ENCODE measurements at places on chromosomes 1 and 21. TPM values are rescaled to one million over a fixed set of nuclear protein-coding genes. Genes with fewer than 3 reads are reported as not detected.

DNA sequence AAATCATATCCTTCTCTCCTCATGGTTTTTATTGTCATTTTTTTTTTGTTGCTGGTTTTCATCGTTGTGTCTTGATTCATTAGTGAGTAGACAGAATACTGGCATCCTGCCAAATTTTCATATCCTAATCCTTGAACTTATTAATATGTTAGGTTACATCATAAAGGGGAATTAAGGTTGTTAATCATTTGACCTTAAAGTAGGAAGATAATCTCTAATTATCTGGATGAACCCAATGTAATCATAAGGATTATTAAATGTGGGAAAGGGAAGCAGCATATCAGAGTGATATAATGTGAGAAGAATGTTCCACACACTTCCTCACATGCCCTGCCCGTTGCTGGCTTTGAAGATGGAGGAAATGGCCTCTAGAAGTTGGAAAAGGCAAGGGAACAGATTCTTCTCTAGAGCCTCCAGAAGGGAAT is 299.7 kb downstream of the HMCN1 start:
- no peak for DNase-seq
- no peaks in the 10 kb centered on the region for H3K27me3 ChIP-seq
- H3K27ac ChIP-seq: no peak overlapping the region
- H3K4me3 ChIP-seq: no peak overlapping the region
- H3K36me3 ChIP-seq: no peaks in the 10 kb centered on the region

DNA sequence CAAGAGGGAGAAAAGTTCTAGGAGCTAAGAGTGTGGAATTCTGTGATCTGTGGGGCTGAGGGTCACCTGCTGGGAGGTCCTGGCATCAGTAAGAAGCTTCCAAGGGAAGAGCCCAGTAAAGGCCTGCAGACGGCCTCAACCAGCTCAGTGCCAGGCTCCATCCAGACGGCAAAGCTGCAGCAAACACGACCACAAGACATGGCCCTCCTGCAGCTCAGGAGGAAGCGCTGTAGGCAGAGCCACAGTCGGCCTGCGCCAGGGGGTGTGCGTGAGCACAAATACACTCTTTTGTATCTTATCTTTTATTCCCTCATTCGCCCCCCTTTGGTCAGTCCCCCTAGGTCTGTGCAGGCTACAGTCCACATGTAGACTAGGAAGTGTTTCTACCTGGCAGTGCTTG is 13.4 kb downstream of the C1orf174 start:
- no peak overlapping the region for H3K4me3 ChIP-seq
- no peaks in the 10 kb centered on the region for H3K4me1 ChIP-seq
- H3K36me3 ChIP-seq: peaks cover 74% of the 10 kb centered on the region
- DNase-seq: no peak
- no peak overlapping the region for H3K27ac ChIP-seq

- no peak overlapping the region for H3K27ac ChIP-seq
- H3K4me1 ChIP-seq: peaks cover 22% of the 10 kb centered on the region
- H3K27me3 ChIP-seq: no peaks in the 10 kb centered on the region
- H3K4me3 ChIP-seq: no peak overlapping the region
- peak; percentile 77 for DNase-seq
These were observed 6.7 kb downstream of the UROD start for GRCh38 chr1:45018599-45019230.

GRCh38 chr21:17045214-17045853 is 467.5 kb upstream of the CXADR start:
- peak; percentile 0 for DNase-seq
- no peak overlapping the region for H3K4me3 ChIP-seq
- no peaks in the 10 kb centered on the region for H3K27me3 ChIP-seq
- no peaks in the 10 kb centered on the region for H3K4me1 ChIP-seq
- H3K36me3 ChIP-seq: no peaks in the 10 kb centered on the region
- H3K27ac ChIP-seq: no peak overlapping the region

DNA sequence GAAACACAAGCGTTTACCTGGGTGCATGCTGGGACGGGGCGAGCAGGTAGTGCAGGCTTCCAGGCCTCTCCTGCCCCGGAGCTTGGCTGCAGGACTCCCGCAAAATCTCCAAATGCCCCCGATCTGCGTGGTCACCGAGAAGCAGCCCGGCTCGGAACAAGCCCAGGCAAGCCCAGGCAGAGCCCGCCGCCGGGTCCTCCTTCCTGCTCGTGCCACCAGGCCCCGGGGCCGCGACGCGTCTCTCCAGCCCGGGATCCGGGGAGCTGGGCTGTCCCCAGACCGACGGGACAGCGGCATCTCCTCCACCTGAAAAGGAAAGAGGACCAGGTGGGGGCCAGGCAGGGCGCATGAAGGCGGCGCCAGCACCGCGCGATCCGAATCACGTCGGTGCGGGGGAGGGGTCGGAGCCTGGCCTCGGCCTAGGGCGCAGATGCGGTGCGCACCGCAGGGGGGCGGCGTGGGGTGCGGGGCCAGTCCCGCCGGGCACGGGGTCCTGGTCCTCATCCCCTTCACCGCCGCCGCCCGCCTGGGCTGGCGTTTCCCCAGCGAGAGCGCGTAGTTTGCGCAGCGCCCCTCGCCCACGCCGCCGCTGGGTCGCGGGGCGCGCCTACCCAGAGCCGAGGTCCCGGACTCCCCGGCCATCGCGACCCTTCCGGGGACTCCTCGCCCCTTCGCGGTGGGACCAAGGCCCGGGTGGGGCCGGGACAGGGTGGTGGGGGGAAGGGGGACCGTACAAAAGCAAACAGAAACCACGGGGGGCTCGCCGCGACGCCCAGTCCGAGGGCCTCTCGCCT is 52.4 kb upstream of the H6PD start:
- H3K36me3 ChIP-seq: no peaks in the 10 kb centered on the region
- H3K4me3 ChIP-seq: no peak overlapping the region
- peaks cover 15% of the 10 kb centered on the region for H3K4me1 ChIP-seq

GRCh38 chr21:14866859-14867765 is 197.7 kb downstream of the NRIP1 start:
- DNase-seq: no peak
- H3K27ac ChIP-seq: no peak overlapping the region
- no peak overlapping the region for H3K4me3 ChIP-seq
- no peaks in the 10 kb centered on the region for H3K36me3 ChIP-seq

DNA sequence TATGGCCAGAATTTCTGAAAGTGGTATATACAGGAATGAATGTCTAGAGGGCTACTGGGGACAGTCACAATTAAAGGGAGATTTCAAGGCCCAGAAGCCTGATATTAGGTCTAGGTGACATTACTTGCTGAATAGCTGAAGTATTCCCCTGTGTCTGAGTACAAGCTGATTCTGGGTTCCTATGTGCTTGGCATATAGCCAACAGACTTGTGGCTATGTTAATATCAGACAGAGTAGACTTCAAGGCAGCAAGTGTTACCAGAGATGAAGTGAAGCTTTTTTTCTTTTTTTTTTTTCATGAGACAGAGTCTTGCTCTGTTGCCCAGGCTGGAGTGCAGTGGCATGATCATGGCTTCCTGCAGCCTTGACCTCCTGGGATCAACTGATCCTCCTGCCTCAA is 8.3 kb downstream of the TTC4 start:
- H3K27me3 ChIP-seq: no peaks in the 10 kb centered on the region
- peaks cover 98% of the 10 kb centered on the region for H3K36me3 ChIP-seq
- no peaks in the 10 kb centered on the region for H3K4me1 ChIP-seq
- no peak for DNase-seq
- H3K27ac ChIP-seq: no peak overlapping the region

- no peak overlapping the region for H3K27ac ChIP-seq
- H3K4me1 ChIP-seq: peaks cover 5% of the 10 kb centered on the region
- no peak for DNase-seq
- H3K36me3 ChIP-seq: peaks cover 92% of the 10 kb centered on the region
These were observed 27.5 kb downstream of the SLX9 start for GRCh38 chr21:44967082-44968047.

- H3K27me3 ChIP-seq: peaks cover 40% of the 10 kb centered on the region
- H3K27ac ChIP-seq: no peak overlapping the region
- DNase-seq: peak; percentile 18
- H3K4me3 ChIP-seq: no peak overlapping the region
These were observed 122.3 kb upstream of the TMPRSS2 start for GRCh38 chr21:41630249-41630648.

GRCh38 chr1:179077396-179077795 is 4.5 kb upstream of the TOR3A start:
- no peak for DNase-seq
- no peak overlapping the region for H3K27ac ChIP-seq
- H3K4me3 ChIP-seq: no peak overlapping the region
- H3K4me1 ChIP-seq: peaks cover 9% of the 10 kb centered on the region
- peaks cover 31% of the 10 kb centered on the region for H3K36me3 ChIP-seq
- no peaks in the 10 kb centered on the region for H3K27me3 ChIP-seq

GRCh38 chr1:233421293-233421692 is 93.8 kb downstream of the MAP3K21 start:
- no peaks in the 10 kb centered on the region for H3K4me1 ChIP-seq
- H3K27ac ChIP-seq: no peak overlapping the region
- DNase-seq: no peak
- no peaks in the 10 kb centered on the region for H3K36me3 ChIP-seq

DNA sequence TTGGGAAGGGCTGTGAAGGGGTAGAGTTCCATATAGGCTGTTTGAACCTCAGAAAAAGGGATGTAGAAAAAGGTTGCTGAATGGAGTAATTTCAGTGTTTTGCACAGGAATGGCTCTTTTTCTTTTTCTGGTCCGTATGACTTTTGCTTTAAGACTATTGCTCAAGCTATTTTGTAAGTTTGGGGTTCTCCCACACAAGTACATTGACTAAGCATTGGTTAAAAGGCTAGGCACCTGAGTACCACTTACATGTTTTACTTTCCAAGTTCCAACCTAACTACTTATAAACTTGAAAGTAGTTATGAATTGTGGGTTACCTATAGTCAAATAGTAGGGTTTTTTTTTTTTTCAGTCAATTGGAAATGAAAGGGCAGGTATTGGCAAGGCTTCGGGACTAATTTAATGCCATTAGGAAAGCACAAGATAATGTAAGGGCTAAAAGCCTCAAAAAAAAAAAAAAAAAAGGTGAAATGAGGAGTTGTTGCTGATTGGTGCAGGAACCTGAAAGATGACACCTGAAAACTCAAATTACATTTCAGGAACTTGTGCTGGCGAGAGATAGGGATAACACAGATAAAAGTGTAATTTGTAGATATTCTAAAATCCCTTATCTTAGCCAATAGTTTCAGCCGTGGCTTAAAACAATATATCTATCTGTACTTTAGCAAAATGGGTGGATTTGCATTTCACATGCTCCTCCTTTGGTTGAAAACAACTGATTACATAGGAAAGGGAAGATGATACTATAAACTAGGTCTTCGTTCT is 209.5 kb downstream of the RPS6KC1 start:
- H3K27ac ChIP-seq: peak overlapping the region; percentile 5
- no peak overlapping the region for H3K4me3 ChIP-seq
- DNase-seq: peak; percentile 65
- peaks cover 11% of the 10 kb centered on the region for H3K4me1 ChIP-seq

- H3K36me3 ChIP-seq: no peaks in the 10 kb centered on the region
- H3K4me1 ChIP-seq: no peaks in the 10 kb centered on the region
- H3K27ac ChIP-seq: no peak overlapping the region
- H3K27me3 ChIP-seq: no peaks in the 10 kb centered on the region
- peak; percentile 29 for DNase-seq
These were observed 65.3 kb downstream of the ZNF697 start for GRCh38 chr1:119582801-119583200.

- no peak for DNase-seq
- H3K4me1 ChIP-seq: no peaks in the 10 kb centered on the region
- no peaks in the 10 kb centered on the region for H3K27me3 ChIP-seq
- no peaks in the 10 kb centered on the region for H3K36me3 ChIP-seq
These were observed 159.5 kb downstream of the SLC45A1 start for GRCh38 chr1:8477166-8477982.

DNA sequence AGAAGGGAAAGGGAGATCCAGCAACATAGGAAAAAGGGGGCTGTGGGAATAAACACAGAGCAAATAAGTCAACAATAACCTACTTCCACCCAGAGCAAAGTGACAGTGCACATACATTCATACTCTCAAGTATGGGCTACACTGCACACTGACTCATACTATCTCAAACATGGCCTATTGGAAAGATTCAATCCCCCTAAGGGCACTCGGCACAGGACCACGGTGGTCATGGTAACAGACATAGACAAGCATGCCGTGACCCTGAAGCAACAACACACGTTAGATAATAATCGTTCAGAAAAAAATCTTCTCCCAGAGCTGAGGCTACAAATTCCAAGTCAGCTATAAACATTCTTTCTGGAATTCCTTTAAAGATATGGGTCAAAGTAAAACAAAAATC is 16.8 kb upstream of the JAK1 start:
- DNase-seq: no peak
- no peaks in the 10 kb centered on the region for H3K27me3 ChIP-seq
- H3K27ac ChIP-seq: no peak overlapping the region
- H3K36me3 ChIP-seq: no peaks in the 10 kb centered on the region
- no peak overlapping the region for H3K4me3 ChIP-seq
- H3K4me1 ChIP-seq: no peaks in the 10 kb centered on the region

DNA sequence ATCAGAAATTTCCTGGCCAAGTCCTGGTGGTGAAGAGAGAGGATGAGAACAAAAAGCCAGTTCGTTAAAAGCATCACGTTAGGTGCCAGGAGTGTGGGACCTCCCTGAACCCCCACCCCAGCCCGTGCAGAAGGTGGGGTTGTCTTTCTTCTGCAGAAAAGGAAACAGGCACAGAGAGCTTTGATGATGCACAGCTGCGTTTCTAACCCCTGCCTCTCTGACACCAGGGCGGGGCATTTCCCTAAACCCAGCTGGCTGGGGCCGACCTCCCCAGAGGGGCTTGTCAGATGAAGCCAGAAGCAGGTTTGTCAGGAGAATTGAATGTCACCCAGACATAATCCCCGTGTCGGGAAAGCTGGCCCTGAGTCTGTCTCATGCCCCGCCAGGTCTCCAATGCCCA is 189.3 kb upstream of the EDN2 start:
- H3K4me1 ChIP-seq: no peaks in the 10 kb centered on the region
- peaks cover 71% of the 10 kb centered on the region for H3K27me3 ChIP-seq
- H3K36me3 ChIP-seq: no peaks in the 10 kb centered on the region
- H3K27ac ChIP-seq: no peak overlapping the region
- H3K4me3 ChIP-seq: no peak overlapping the region

- H3K27ac ChIP-seq: peak overlapping the region; percentile 96
- peak; percentile 88 for DNase-seq
- H3K36me3 ChIP-seq: peaks cover 7% of the 10 kb centered on the region
These were observed 11.4 kb downstream of the FAM229A start for GRCh38 chr1:32350785-32351398.

- H3K27me3 ChIP-seq: peaks cover 50% of the 10 kb centered on the region
- no peak for DNase-seq
- H3K36me3 ChIP-seq: no peaks in the 10 kb centered on the region
These were observed 16.5 kb upstream of the ALX3 start for GRCh38 chr1:110086961-110087360.

GRCh38 chr21:42554251-42554961 is 40.8 kb downstream of the SLC37A1 start:
- DNase-seq: no peak
- H3K4me1 ChIP-seq: peaks cover 16% of the 10 kb centered on the region
- no peaks in the 10 kb centered on the region for H3K27me3 ChIP-seq
- H3K36me3 ChIP-seq: no peaks in the 10 kb centered on the region
- no peak overlapping the region for H3K27ac ChIP-seq
- H3K4me3 ChIP-seq: no peak overlapping the region

Gene ERRFI1
- total RNA-seq: 1.9 TPM

Gene AIRE
- total RNA-seq: not detected

Gene FMO2
- total RNA-seq: 0.22 TPM

Gene LORICRIN
- total RNA-seq: not detected

Gene GIPC2
- total RNA-seq: 0.04 TPM

Gene STK40
- 94.3 TPM for total RNA-seq

Gene PGLYRP3
- total RNA-seq: not detected

Gene KCNA2
- not detected for total RNA-seq

Gene DNALI1
- total RNA-seq: 2.2 TPM

Gene MPZ
- total RNA-seq: 11.4 TPM

Gene MXRA8
- 9.1 TPM for total RNA-seq

Gene KCNH1
- total RNA-seq: not detected

Gene AGTRAP
- 85.8 TPM for total RNA-seq

Gene MFAP2
- total RNA-seq: not detected

Gene CLCNKA
- 0.07 TPM for total RNA-seq
